ENCODE measurements at places on chromosomes 2 and 18.

DNA sequence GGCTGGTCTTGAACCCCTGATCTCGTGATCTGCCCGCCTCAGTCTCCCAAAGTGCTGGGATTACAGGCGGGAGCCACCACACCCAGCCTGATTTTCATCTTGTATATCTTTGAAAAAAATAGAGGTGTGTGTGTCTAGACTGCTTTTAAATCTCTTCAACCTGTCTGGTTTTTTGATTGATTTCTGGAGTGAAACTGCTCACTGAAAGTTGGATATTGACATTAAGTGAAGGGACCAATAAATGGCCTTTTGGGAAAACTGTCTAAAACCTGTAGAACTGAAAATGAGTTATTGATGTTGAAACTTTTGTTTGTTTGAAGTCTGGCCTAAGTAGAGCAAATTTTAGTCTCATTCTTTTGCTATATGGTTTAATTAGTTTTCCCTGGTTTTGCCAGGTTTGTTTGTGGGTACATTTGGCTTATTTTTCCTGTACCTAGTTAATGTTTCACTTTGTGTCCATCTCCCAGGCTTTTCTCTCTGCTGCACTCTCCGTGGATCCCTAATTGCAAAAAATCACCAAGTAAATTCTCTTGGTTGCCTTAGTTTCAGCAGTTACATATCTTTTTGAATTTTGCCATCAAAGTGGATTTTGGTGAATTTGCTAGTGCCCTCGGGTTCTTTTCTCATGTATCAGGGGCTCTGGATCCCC is 144.3 kb downstream of the MAP4K4 start:
- DNase-seq = no peak

DNA sequence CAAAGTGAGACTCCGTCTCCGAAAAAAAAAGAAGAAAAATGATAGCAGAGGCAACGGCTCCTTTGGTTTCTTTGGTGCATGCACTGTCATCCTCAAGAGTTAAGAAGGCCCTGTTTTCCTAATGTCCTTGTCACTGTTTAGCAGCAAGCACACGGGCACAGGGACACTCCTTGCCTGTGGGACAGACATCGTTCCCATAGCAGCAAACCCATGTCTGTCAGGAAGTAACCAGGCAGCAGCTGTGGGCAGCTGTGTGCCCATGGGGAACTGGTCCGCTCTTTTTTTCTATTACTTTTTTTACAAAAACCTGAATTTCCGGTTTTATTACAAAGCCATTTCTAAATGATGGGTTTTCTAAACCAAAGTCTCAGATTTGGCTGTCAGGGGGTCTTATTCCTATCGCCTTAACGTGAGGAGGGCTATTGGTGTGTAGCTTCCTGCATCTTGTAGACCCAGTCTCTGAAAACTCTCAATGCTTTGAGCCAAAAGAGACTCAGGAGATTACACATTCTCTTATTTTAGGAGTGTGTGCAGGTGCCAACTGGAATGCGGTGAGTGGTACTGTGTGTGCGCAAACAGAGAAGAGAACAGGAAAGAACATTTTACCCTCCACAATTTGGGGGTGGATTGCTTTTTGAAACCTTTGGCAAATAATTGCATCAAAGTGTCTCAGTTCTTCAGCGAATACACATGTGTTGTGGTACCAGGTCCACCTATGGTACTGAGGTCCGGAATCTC is 109.6 kb downstream of the COLEC12 start:
- no peak for DNase-seq

DNA sequence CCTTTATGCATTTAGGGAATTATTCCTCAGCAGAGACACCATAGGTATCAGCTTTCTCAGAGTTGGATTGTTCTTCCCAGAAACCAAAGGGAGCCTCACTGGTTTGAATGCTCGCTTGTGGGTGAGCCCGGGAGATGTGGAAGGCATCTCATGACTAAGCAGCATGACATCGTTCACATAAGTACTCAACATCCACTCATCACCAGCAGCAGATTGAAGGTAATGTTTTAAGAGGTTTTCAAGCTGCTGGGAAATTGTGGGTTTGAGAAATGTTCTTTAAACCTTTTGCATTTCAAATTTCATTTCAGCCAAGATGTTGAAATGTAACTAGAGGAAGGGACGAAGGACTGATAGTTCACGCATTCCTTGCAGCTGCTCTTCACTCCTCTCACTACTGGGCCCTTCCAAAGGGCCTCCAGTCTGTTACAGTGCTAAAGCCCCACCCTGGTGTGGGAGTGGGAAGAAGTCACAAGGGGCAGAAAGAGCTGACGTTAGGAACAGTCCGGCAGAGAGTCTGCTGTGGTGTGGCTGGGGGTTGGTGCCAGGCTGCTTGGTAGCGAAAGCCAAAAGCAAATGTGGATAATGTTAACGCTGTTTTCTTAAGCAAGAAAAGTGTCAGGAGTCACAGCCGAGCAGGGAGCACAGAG is 324.5 kb upstream of the EPHA4 start:
- DNase-seq = peak; percentile 94

DNA sequence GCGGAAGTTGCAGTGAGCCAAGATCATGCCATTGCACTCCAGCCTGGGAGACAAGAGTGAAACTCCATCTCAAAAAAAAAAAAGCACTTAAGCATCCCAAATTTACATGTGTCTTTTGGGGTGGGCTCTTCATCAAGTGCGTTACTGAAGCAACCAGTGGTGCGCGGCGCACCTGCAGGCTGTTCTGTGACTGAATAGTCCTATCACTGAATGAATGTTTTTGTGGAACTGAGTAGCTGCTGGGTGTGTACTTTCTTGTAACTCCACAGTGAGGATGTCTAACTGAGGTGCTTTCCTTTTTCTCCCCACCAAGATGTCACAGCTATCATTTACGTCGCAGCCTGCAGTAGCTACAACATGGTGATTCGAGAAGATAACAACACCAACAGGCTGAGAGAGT is 17.0 kb downstream of the CHMP1B start:
- no peak for DNase-seq

DNA sequence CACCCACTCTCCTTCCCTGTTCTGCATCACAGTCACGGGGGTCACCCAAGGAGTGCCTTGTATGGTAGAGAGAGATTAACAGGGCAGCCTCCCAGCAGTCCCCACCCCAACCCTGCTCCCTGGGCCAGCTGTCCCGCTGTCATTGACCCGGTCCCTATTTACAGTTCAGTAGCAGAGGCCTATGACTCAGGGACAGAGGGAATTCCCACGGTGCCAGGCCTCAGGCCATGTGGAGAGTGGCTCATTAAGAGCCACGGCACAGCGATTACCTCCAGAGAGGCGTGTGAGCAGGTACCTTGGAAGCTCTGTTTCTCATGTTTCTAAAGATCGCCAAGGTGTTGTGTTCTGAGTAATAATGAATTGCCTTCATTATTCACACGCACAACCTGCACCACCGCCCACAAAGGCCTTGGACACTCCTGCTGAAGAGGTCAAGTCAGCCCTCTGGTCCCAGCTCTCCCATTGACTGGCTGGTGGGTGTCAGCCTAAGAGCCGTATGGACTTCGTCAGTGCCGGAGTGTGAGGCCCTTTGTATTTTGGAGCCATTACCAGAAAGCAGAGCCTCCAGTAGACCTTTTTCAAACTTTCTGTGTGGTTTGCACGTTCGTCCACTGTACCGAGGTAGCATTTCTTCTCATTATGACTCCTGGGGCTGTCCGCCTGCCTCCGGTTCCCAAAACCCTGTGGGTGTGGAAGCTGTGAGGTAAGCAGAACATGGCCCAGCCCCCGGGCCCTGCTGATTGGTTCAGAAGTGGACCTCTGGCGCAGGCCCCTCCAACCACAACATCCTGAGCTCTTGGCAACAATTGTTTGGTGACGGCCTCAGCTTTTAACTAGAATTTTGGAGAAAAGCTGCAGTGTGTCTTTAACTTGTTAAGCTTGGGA is 47.0 kb downstream of the SERTAD2 start:
- DNase-seq = peak; percentile 36
